ENCODE measurements at places on chromosomes 7 and 10.

GRCh38 chr7:16801111-16801542 lies 3.7 kb downstream of the AGR2 start:
- peak; percentile 43 for DNase-seq

DNA sequence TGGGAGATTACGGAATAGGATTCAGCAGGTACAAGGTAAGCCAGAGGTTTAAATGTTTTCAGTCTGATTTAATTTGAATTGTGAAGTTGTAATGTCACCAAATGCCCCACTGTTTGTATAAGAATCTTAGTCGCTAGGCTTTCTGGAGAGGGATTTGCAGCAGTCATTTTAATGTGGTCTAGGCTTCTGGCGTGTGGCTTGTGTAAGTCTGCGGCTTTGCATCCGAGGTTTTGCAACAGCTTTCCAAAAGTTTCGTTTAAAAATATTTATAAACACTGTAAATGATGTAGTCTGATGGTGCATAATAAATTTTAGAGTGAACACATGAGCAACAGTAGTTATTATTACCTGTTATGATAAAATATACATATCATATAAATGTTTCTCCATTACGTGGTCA lies 26.1 kb upstream of the BHLHA15 start:
- no peak for DNase-seq

DNA sequence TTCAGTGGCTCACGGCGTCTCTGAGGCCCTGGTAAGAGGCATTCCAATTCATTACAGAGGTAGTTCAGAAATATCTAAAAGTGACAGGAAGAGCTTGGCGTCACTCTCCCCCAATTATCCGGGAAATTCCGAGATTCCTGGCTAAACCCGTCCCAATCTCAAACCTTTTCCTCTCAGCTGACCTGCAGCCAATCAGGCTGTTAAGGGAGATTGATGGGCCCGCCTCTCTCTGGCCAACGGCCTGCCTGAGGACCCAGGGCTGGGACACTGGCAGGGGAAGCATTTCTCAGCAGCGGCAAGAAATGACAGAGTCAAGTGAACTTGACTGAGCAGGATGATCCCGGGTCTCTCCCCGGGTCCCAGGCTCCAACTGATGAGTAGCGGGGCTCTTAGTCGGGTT lies 72.3 kb downstream of the EBF3 start:
- DNase-seq, result no peak

DNA sequence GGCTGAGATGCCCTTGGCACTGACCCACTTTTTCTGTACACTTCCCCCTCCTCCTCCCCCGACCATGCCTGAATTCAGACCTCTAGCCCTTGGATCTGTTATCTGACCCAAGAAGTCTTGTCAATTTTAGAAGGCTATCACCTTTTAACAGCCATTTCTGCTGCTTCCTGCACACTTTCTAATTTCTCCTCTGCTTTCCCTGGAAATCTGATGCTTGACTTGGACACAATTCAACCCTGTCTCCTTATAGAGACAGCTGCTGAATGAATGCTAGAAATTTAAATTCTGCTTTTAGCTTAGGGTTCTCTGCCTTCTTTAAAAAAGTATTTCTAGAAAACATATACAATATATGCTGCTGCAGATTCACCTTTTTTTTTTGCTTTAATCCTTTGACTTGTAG lies 417.9 kb upstream of the KLF6 start:
- DNase-seq, result no peak

- no peak for DNase-seq
These were observed 187.4 kb downstream of the CTTNBP2 start for GRCh38 chr7:117685795-117686194.

GRCh38 chr7:89826557-89826956 lies 327.7 kb upstream of the STEAP1 start:
- DNase-seq, result no peak

- DNase-seq, result no peak
These were observed 755 bp downstream of the FAM171A1 start for GRCh38 chr10:15370212-15370855.

- no peak for DNase-seq
These were observed 32.3 kb downstream of the SMURF1 start for GRCh38 chr7:99111591-99111990.

DNA sequence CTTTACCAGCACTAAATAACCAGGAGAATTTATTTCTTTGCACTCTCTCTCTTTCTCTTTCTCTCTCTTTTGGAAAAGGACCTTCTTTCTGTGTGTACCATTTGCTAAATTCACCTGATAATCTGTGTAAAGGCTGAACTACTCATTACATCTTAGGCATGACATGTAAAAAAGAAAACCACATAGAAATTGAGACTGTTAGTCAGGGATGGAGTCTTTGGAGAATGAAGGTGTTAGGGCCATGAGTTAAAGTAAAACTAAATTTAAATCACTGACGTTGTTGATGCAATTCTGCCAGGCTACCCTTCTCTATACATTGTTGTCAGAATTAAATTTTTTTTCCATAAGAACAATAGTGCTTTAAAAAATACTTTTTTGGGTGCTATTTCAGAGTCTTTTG lies 263.3 kb downstream of the PTEN start:
- no peak for DNase-seq

GRCh38 chr7:15332956-15333355 lies 228.9 kb downstream of the AGMO start:
- no peak for DNase-seq

DNA sequence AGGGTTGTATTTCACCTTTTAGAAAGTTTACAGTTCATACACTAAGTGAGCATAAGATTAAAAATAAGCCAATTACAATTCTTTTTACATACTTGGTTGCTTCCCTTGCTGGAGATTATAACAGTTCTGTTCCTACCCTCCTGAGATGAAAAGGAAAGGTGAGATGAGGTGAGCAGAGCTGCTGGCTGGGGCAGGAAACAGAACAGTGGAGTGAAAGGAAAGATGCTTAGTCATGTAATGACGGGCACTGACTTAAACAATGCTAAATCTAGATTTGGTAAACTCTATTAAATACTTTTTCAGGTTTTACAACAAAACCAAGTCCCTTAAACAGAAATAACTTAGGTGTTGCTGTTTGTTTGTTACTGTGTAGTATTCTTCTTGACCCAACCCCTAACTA lies 19.9 kb upstream of the ZEB1 start:
- peak; percentile 25 for DNase-seq

GRCh38 chr7:120168066-120168465 lies 104.9 kb upstream of the KCND2 start:
- no peak for DNase-seq

- DNase-seq, result peak; percentile 8
These were observed 311.4 kb downstream of the ADARB2 start for GRCh38 chr10:1425879-1426278.

GRCh38 chr7:130821864-130822263 lies 87.9 kb upstream of the KLF14 start:
- no peak for DNase-seq

- DNase-seq, result peak; percentile 28
These were observed 64.6 kb downstream of the KLF6 start for GRCh38 chr10:3720228-3721019.

DNA sequence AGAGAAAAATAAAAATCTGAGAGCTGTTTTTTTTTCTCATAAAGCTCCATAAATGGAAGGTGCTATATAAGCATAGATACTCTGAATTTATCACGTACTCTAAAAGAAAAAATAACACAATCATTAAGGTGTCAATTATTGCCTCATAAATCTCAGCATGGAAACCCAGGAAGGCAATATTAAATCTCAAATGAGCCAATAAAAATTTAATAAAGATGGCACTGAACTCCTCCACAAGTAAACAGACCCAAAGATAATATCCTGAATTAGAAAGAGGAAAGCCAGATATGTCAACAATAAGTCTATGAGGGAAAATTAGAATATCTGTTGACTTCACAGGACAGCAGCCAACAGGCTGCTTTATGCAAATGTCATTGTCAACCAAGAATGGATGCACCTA lies 66.5 kb downstream of the CDK6 start:
- no peak for DNase-seq

- DNase-seq, result no peak
These were observed 33.1 kb downstream of the DENND2A start for GRCh38 chr7:140607441-140607989.

DNA sequence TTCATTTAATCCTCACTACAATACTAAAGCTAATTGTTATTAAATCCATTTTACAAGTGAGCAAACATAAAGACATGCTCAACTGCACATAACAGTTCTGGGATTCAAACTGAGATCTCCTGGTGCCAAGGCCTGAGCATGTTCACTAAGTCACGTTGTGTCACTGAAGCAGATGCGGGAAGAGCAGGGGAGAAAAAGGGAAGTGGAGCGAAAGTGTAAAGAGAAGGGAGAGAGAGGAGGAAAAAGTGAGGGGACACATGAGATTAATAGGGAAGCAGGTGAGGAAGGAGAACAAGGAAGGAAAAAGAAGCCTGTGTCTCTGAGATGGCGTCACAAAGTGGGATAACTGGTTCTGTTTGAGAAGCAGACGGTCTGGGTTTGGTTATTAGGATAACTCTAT lies 38.9 kb upstream of the KAT6B start:
- DNase-seq, result no peak

DNA sequence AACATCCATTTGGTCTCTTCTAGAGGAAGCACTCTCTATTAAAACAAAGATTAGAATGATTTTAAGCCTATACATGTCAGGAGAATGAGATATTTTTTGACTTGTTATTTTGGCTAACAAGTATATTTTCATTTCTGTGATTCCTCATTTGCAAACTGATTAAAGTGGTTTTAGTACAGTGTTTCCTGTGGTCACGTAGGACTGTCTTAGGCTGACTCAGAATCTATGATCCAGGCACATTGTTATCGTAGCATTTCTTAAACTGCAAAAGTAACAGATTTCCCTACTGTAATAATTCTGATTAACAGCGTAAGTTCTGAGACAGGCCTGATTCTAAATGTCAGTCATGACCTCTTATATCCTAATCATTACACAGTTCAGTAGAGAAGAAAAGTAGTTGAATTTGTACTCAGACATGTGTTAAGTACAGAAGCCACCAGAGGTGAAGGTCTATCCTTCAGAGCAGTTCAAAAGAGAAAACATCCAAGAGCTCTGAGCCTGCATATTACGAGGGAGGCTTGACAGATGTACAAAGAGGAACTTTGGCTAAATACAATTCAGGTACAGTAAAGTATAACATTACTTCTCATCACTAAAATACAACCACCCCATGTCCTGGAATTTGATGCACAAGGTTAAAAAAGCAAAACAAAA lies 124.1 kb upstream of the TEX47 start:
- no peak for DNase-seq

DNA sequence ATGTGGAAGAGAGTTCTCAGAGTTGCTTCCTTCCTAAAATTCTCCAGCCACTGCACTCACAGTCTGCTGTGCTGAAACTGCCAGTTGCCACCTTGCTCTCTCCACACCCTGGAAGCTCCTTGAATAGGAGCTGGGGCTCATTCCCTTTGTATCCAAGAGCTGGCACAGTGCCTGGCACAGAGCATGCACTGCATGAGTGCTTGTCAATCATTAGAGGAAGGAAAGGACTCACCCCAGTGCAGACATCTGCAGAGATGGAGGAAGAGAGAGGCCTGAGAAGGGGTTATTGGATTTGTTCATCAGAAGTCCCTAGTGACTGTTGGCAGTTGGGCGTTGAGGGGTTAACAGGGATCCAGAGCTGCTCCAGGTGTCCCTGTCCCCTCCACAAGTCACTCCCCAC lies 41.7 kb upstream of the DUSP5 start:
- DNase-seq, result no peak

DNA sequence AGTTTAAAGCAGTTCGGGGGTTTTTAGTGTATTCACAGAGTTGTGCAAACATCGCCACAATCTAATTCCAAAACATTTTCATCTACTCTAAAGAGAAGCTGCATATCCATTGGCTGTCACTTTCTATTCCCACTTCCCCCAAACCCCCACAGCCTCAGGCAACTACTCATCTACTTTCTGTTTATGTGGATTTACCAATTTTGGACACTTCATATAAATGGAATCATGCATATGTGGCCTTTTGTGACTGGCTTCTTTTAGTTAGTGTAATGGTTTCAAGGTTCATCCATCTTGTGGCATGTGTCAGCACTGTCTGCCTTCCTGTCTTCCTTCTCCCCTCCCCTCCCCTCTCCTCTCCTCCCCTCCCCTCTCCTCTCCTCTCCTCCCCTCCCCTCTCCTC lies 78.5 kb upstream of the FZD1 start:
- DNase-seq, result no peak

DNA sequence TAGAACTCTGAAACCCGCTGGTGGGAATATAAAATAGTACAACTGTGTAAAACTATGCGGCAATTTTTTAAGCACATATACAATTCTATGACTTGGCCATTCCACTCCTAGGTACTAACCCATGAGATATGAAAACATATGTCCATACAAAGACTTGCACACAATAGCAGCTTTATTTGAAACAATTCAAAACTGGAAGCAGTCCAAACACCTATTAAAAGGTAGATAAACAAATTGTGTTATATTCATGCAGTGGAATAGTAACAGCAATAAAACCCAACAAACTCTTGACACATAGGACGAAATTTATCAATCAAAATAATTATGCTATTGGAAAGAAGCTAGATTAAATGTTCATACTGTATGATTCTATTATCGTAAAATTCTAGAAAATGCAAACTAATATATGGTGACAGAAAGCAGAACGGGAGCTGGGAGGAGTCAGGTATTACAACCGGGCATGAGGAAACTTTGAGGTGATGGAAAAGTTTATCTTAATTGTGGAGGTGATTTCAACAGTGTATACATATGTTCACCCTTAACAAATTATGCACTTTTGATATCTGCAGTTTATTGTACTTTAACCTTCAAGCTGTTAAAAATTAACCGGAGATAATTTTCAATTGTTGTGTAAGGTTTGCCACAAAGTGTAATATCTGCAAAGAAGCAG lies 803 bp upstream of the STK31 start:
- no peak for DNase-seq

- DNase-seq, result no peak
These were observed 77.4 kb downstream of the CALN1 start for GRCh38 chr7:72334698-72335097.

DNA sequence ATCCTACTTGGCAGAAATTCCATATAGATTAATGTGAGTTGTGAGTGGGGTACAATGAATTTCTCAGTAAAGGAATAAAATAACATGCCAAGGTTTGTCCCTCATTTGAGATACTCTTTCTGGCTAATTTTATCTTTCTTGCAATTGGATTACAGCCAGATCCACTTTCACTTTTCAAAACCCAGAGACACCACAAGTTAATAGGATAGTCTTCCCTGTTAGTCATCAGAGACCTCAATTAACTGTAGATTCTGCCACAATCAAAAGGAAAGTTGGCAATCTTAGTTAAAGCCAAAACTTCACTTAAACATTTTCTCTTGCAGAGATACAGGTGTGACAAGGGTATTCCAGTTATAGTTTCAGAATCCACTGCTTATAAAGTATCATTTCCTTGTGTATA lies 91.4 kb upstream of the PHYHIPL start:
- DNase-seq, result no peak

- DNase-seq, result peak; percentile 74
These were observed 4.8 kb upstream of the TRDMT1 start for GRCh38 chr10:17206210-17206709.
